Activated CD4-positive, alpha-beta T cell treated with anti-CD3 and anti-CD28 coated beads, Interleukin-2, Interleukin-6, amounts not matched to agents 100 ng/mL and 50 ng/mL, durations not matched to agents 16 hours and 8 hours (primary cell): ENCODE measurements at places on chromosomes 11 and 22.
A peak's percentile ranks its signal among the peaks of the same experiment; 100 is the strongest.

- no peak for DNase-seq
Measured at GRCh38 chr22:17135153-17135760, 14.1 kb upstream of the TMEM121B start.

DNA sequence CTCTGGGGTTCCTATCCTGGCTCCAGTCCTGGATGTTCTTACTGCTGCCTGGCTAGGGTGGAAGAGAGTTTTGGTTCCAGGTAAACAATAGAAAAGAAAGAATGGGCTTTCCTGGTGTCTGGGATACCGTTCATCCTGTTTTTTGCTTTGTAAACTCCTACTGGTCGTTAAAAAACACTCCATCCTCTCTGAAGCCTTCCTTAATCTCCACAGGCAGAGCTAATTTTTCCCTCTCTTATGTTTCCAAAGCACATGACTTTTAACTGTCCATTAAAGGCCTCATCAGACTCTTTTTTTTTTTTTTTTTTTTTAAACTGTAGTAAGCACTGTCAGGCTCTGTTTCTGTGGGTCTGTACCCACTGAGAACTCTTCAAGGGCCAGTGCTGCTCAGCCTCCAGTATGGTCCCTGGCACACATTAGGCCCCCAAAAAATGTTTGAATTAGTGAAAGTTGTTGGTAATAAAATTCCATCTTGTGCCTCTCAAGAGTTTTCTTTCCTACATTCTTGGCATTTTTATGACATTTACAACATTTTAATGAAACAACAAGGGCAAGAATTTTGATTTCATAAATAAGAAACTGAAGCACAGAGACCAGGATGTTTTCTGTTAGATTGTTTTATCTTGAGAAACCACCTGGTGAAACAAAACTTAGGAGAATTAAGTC, 104.2 kb downstream of the TEAD1 start:
- DNase-seq, result no peak

- DNase-seq, result no peak
Measured at GRCh38 chr11:95563859-95564258, 225.7 kb downstream of the FAM76B start.

GRCh38 chr11:75068993-75069392, 27.7 kb downstream of the OR2AT4 start:
- DNase-seq, result no peak

DNA sequence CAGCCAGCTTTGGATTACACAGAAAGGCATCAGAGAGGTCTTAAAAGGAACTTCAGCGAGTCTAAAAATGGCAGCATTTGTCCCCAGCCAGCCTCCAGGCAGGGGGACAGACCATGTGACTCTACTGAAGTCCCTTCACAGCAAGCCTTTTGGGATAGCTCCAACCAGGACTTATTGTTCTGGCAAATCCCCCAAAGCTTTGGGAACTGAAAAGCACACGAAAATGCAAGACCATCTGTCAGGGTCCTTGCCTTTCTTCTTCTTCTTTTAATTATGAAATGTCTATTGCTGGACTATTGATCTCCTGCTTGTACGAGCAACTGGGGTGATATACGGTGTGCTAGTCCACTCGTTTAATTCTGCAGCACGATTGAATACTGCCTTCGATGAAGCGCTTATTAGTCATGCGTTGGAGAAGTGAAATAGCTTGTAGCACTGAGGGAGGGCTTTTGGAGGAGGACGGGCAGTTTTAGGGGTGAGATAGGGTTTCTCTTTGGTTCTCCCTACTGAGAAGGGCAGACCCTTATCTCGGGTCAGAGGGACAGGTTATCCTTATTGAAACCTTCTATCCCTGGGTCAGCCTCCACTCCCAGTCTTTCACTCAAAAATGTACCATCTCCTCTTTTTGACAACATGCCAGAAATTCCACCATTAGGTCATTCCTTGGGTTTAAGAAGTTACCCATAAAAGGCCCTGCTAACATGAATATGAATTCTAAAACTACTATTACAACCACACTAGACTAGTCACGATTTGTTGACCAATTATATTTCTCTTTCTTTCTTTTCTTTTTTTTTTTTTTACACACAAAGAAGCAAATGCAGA, 416.4 kb downstream of the MIAT start:
- DNase-seq, result no peak

DNA sequence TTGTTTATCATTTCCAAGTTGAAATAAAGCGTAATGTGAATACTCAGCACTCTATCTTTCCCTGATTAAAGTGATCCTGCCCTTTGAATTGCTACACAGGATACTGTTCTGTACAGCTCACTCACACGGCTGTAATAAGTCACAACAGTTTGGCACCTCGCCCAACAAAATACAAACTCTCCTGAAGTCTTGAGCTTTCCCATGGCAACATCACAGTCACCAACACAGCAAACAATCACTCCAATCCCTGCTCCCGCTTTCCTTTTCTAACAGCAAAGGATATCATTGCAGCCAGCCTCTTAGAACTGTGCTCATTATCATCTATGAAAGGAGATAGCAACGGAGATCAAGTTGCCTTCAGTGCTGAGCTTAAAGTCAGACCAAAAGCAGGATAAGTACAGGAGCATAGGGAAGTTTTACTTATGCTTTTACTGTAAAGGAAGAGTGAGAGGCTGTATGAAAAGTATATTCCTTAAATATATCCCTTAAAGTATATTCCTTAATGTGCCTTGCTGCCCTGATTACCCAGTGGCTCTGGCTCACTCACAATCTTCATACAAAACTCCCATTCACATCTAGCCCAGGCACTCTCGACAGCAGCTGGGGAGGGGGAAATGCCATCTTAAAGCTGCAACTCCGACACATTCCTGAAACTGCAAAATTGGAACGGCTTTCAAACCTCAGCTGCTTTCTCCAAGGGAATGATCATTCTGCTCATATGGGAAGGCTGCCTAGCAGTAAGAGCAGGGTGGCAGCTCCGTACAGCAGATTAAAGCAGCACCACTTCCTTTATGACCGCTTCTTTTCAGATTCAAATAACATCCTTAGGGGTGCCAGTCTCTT, 35.8 kb downstream of the MAML2 start:
- no peak for DNase-seq

DNA sequence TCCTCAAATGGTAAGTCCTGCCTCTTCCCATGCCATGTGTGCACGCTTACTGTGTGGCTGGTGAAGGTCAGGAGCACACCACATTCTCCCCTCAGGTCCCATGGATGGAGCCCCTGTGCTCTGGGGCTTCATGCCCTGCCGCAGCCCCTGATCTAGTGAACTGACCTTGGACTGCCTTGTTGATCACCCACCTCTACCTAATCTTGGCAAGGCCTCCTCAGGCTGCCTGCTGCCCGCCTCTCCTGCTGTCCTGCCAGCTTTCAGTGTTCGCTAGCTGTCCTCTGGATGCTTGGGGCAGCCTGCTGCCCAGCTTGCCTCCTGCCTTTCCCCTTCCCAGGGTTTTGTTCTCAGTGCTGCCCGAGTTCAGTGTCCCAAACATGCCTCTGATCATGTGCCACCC, 38.1 kb downstream of the CABIN1 start:
- no peak for DNase-seq

- no peak for DNase-seq
Measured at GRCh38 chr11:63666874-63667273, 4.3 kb downstream of the ATL3 start.

GRCh38 chr11:89608234-89608966, 101.7 kb upstream of the TRIM77 start:
- DNase-seq, result no peak

DNA sequence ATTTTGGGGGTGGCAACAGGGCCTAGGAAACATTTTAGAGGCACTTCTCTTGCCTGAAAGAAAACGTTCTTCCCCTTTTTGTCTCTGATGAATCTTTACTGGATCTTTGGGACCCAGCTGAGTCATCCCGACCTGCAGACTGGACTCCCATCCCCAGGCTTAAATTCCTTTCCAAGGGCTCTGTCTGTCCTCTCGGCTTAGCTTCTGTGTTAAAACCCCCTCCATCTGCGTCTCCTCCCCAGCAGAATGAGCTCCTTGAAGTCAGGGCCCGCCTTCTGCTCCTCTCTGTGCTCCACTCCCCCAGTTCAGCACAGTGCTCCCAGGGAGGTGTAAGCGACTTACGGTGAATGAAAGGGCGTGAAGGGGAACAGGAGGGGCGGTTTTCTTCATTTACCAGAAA, 895 bp upstream of the DAGLA start:
- no peak for DNase-seq

GRCh38 chr22:22376352-22376706, 131.7 kb downstream of the VPREB1 start:
- no peak for DNase-seq

DNA sequence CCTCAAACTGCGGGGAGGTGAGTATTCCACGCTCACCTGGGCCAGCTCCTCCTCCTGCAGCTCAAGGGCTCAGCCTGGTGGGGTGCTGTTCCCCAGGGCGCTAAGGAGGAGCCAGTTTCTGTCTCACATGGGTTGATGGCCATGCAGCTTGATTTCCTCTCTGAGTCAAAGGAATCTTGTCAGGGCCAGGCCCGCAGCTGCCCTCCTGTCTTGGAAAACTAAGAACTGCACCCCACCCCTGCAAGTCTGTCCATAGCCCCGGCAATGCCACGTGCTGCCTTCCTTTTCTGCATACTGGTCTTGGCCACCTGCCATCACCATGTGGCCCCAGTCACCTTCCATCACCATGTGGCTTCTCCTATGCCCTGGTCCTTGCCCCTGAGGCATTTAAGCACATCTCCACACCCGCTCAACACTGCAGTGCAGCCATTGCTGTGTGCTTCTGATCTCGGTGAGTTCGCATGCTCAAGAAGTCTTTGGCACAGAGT, 35.2 kb upstream of the CLDN5 start:
- no peak for DNase-seq

DNA sequence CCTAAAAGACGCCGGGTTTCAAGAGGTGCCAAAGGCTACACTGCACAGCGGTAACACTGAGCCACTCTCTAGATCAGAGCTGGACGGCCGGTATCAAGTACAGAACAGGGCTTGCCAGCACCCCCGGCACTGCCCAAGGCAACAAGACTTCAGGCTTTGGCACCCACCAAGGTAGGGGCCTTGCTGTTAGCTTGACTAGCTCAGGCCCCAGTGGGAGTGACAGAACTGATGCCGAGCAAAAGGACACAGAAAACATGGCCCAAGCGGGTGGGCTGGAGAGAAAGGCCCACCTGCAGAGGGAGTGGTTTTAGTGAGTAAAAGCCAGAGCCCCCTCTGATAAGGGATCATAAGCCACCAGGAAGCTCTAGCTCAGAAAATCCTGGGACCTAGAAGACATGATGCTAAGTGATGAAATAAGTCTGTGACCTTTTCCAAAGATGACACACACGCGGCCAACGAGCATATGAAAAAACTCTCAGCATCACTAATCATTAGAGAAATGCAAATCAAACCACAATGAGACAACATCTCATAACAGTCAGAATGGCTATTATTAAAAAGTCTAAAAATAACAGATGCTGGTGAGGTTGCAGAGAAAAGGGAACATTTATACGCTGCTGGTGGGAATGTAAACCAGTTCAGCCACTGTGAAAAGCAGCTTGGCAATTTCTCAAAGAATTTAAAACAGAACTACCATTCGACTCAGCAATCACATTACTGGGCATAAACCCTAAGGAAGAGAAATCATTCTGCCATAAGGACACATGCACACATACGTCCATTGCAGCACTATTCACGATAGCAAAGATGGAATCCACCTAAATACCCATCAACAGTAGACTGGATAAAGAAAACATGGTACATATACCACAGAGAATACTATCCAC, 12.9 kb downstream of the EHD1 start:
- peak; percentile 71 for DNase-seq
